Activated T-cell treated with anti-CD3 and anti-CD28 coated beads for 1 hour (primary cell): ENCODE measurements at places on chromosomes 3 and 15.

DNA sequence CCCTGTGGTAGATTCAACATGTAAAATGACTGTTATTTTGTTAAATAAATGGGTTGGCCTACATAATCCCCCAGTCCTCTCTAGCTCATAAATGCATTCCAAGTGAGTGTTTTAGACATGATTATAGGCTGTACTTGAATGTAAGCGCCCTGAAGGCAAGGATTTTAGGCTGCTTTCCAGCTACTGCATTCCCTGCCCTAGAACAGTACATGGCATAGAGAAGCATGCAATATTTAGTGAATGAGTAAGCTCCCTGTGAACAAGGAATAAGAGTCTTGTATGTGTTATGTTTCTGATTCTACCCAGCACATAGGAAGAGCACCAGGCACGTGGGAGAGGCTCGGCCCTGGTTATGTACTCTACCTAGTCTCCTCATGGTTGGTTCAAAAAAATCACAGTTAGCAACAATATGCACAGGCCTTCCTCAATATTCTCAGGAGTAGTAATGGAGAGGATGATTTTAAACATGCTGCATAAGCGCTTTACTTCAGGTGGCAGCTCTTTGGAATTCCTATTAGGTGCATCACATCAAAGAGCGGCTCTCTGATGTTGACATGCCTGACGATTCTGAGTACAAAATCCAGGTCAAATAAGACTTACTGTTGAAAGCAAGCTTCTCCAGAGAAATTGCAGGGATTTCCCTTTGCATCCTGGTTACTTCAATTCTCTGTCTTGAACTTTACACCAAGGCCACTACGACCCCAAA lies 456.6 kb downstream of the MAGI1 start:
- DNase-seq: no peak

DNA sequence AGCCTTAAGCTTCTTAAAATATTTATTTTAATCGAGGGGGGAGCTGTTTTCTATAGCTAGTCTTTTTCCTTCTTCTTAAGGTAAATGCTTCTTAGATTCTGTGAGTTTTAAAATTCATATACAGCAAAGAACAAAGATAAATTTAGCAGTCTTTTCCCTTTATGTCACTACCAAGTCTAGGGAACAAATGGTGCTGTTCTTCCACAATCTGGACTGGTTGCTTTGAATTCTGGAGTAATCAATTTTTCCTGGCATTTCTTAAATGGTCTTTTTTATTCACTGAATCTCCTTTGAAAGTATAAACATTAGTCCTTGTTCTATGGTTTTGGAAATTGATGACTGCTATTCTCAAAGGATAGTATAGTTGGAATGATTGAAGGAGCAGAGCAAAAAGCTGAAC lies 82.8 kb downstream of the CHL1 start:
- DNase-seq: no peak

GRCh38 chr3:157086060-157086750 lies 73.7 kb downstream of the CCNL1 start:
- no peak for DNase-seq

GRCh38 chr15:86830304-86830703 lies 750.6 kb downstream of the AGBL1 start:
- no peak for DNase-seq

DNA sequence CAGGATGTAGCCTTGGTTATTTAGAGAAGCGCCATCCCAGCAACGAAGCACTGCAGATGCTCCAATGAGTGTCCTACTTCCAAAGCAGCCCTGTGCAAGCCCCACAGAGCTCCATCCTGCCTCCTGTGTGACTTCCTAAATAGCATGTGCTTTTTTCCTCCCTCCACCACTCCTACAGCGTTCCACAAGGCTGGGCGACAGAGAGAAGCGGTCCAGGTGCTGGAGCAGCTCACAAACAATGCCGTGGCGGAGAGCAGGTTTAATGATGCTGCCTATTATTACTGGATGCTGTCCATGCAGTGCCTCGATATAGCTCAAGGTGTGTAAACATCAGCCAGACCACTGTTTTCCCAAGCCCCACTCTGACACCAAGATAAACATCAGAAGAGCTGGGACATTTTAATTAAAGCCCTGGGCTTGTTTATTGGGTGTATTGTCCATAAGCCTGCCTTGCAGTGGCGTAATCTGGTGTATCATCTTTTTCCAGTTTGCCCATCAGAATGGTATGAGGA lies 22.2 kb upstream of the RHO start:
- DNase-seq: no peak

DNA sequence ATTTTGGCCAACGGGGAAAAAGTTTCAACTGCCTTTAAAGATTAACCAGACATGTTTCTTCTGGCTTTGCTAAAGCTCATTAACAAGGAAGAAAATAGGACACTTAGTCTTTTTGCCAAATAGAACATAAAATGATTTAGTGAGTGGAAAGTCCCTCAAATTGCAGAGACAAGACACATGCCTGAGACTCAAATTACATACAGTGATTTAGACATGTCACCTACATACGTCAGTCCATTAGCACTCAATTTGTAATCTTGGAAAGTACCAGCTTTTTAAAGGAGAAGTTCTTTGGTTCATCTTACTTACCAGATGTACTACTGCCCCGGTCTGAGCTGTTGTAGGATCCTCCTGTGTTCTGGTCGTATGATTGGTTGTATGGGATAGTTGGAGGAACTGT lies 1134.2 kb downstream of the ROBO1 start:
- no peak for DNase-seq

GRCh38 chr15:52715411-52715810 lies 36.2 kb upstream of the ATOSA start:
- no peak for DNase-seq
